Fibroblast of lung (primary cell): ENCODE measurements at places on chromosomes 16 and 17. TPM values are rescaled to one million over a fixed set of nuclear protein-coding genes. Genes with fewer than 3 reads are reported as not detected.

KDM6B gene
- 9.4 and 12.3 TPM in 2 replicates for total RNA-seq

PIK3R6 gene
- not detected in 2 replicates for total RNA-seq

SMTNL2 gene
- 0.99 and 1.5 TPM in 2 replicates for total RNA-seq

SULT1A2 gene
- total RNA-seq, result 0.17 and 0.26 TPM in 2 replicates

NUDT21 gene
- 64.2 and 69.9 TPM in 2 replicates for total RNA-seq

ZNF785 gene
- total RNA-seq, result 6.6 and 8.7 TPM in 2 replicates

CCDC78 gene
- 1.0 and 1.8 TPM in 2 replicates for total RNA-seq

PPP1R1B gene
- total RNA-seq, result under 0.01 and 0.26 TPM in 2 replicates

CDK3 gene
- 1.3 TPM in 2 replicates for total RNA-seq

PDILT gene
- not detected in 2 replicates for total RNA-seq

SEPTIN12 gene
- total RNA-seq, result not detected in 2 replicates

PRR29 gene
- total RNA-seq, result 0.17 and 0.26 TPM in 2 replicates

CENPN gene
- total RNA-seq, result 8.7 and 19.5 TPM in 2 replicates

ZNF287 gene
- 5.4 and 6.6 TPM in 2 replicates for total RNA-seq

TRPV2 gene
- total RNA-seq, result 56.2 and 74.5 TPM in 2 replicates

HID1 gene
- under 0.01 and 0.17 TPM in 2 replicates for total RNA-seq

PFAS gene
- 9.4 and 11.3 TPM in 2 replicates for total RNA-seq

SSTR5 gene
- not detected in 2 replicates for total RNA-seq

FBXO31 gene
- total RNA-seq, result 38.5 and 40.3 TPM in 2 replicates

CDYL2 gene
- 2.1 and 3.5 TPM in 2 replicates for total RNA-seq

ABCC3 gene
- 20.0 and 34.8 TPM in 2 replicates for total RNA-seq

OR1G1 gene
- total RNA-seq, result not detected in 2 replicates

TBX2 gene
- total RNA-seq, result 98.1 and 148 TPM in 2 replicates

RNPS1 gene
- 38.1 and 44.9 TPM in 2 replicates for total RNA-seq

RASL10B gene
- 1.5 and 4.1 TPM in 2 replicates for total RNA-seq

RCVRN gene
- not detected in 2 replicates for total RNA-seq

SLC12A4 gene
- 60.4 and 120 TPM in 2 replicates for total RNA-seq

MT4 gene
- not detected in 2 replicates for total RNA-seq

RNF222 gene
- not detected in 2 replicates for total RNA-seq

NEK8 gene
- total RNA-seq, result 2.8 TPM in 2 replicates

TRPV3 gene
- 0.77 and 0.99 TPM in 2 replicates for total RNA-seq

SCARF1 gene
- total RNA-seq, result 0.77 and 0.99 TPM in 2 replicates
